ENCODE measurements at places on chromosomes 3 and 15. TPM values are rescaled to one million over a fixed set of nuclear protein-coding genes. Genes with fewer than 3 reads are reported as not detected.
A peak's percentile ranks its signal among the peaks of the same experiment; 100 is the strongest.

GRCh38 chr3:105513042-105513441 is 146.3 kb downstream of the ALCAM start:
- peak; percentile 78 for DNase-seq

- peak; percentile 68 for DNase-seq
Observed at GRCh38 chr3:175432376-175433025, 573.4 kb downstream of the NAALADL2 start.

The PLA2G4D gene
- total RNA-seq, result not detected

The NR1I2 gene
- 0.20 TPM for total RNA-seq

- no peak for DNase-seq
Observed at GRCh38 chr3:178059119-178059518, 477.1 kb upstream of the KCNMB2 start.

The PIERCE2 gene
- total RNA-seq, result 2.8 TPM

- DNase-seq, result no peak
Observed at GRCh38 chr3:133973249-133973980, 56.3 kb downstream of the SLCO2A1 start.

The POTEB2 gene
- total RNA-seq, result not detected

DNA sequence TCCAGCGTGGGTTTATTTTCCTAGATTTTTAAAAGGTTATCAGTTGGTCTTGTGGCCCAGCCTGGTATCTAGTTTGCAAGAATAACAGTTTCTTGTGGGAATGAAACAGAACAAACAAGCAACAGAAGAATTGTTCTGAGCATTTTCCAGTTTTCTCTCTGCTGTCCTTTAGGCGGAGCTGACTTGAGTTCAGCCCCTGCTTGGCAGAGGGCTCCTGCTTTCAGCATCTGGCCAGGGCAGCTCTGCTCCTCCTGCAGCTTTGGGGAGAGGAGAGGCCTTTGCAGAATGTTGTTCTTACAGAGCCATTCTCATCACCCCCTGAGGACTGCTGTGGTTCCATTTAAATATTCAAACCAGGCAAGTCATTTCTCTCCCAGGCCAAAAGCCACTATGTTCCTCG is 117.7 kb downstream of the ALDH1A2 start:
- no peak for DNase-seq

DNA sequence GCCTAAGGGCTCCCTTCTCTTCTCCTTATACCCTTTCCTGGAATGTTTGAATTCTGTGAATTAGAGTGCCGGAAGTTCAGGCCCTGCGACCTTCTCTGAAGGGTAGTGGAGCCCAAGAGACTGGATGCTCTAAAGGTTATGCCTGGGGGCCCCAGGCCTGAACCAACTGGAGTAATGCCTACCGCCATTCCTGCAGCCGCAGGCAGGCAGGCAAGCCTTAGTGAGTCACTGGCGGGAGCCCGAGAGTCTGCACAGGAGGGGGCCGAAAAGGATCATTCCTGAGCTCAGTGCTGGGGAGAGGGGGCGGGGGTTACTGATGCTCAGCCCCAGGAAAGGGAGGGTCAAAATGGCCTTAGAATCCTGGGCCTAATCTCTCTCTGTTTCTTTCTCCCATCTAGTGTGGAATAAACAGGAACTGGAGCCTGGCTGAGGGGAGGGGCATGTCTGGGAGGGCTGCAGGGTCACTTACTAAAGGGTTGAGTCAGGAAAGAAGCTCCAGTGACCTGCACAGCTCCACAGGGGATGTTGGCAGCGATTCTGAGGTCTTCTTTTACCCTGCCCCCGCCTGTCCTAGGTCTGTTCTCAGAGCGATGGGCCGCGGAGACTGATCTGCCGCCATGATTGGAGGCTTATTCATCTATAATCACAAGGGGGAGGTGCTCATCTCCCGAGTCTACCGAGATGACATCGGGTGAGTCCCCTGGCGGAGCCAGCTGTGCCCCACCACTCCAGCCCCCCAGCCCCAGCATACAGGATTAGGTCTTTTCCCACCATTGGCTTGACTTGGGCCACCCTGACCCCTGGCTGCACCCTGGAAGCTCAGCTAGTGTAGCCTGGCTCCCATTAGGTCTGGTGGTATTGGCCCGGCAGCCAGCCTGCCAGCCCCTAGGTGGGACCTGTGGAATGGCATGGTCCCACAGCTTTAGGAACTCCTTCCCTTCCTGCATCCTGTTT is 2.0 kb downstream of the AP2M1 start:
- DNase-seq, result peak; percentile 92

GRCh38 chr15:26394801-26395200 is 378.1 kb downstream of the GABRB3 start:
- DNase-seq, result no peak

- DNase-seq, result no peak
Observed at GRCh38 chr3:177015881-177016280, 181.4 kb downstream of the TBL1XR1 start.

The C3orf18 gene
- 7.3 TPM for total RNA-seq

DNA sequence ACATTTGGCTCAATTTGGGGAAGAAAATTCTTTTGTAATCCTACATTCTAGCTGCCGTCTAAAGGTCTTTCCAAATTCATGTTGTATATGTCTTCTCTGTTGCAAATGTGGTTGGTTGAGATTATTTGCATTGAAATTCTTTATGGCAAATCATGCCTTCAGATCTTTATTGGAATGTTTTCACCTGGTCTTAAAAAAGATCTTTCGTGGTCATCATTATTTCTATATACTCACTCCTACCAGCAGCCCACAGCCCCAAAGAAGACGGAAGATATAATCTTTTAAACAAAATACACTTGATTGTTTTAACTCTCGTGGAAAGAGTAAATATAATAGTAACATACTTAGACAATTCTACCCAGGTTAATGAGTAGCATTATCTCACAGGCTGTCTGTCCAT is 41.5 kb upstream of the PPARG start:
- no peak for DNase-seq

DNA sequence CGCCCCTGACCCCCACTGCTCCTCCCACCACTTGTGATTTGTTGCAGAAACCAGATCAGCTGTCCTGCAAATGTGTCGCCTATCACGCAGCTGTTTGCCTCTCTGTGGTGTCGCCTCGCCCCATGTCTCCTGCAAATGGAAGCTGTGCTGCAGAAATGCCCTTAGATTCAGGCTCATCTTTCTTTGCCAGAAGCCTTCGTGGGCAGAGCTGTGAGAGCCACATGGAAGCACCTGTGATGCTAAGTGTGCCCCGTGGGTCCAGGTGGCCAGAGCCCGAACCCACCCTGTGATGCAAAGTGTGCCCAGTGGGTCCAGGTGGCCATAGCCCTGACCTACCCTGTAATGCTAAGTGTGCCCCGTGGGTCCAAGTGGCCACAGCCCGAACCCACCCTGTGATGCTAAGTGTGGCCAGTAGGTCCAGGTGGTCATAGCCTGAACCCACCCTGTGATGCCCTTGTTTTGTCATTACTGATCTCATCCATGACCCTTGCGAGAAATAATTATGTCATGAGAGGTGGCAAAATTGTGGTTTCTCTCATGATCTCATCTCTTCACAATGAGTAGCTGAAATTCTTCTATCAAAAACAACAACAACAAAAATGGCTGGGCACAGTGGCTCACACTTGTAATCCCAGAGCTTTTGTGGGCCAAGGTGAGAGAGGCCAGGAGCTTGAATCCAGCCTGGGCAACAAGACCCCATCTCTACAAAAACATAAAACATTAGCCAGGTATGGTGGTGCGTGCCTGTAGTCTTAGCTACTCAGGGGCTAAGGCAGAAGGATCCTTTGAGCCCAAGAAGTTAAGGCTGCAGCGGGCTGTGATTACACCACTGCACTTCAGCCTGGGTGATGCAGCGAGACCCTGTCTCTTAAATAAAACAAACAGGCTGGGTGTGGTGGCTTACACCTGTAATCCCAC is 187.4 kb downstream of the GOLGA6L6 start:
- DNase-seq, result no peak

The PARP15 gene
- not detected for total RNA-seq

- no peak for DNase-seq
Observed at GRCh38 chr3:154973851-154974250, 106.3 kb upstream of the MME start.

DNA sequence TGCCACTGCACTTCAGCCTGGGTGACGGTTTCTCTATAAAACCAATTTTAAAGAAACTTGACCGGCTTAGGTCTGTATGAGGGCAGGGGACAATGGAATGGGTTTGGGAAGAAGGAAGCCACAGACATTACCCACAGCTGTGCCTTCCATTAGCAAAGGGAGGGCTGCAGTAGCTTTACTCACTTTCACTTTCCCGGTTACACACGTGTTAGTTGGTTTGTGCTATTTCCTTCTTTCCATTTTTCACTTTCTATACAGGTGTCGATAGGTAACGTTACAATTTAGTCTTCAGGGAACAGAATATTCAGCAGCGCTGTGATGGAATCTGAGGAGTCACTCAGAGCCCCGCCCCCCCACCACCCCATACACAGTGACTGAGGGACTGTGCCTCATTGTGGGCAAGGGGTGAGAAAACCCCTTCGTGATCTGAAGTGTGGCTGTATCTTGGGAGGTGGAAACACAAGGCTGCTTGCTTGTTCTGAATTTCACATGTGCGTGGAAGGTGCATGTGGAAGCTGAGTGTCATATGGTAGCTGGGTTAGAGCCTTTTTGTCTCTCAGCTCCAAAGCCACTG is 44.8 kb upstream of the RPL32 start:
- DNase-seq, result no peak

The EXD1 gene
- total RNA-seq, result not detected

DNA sequence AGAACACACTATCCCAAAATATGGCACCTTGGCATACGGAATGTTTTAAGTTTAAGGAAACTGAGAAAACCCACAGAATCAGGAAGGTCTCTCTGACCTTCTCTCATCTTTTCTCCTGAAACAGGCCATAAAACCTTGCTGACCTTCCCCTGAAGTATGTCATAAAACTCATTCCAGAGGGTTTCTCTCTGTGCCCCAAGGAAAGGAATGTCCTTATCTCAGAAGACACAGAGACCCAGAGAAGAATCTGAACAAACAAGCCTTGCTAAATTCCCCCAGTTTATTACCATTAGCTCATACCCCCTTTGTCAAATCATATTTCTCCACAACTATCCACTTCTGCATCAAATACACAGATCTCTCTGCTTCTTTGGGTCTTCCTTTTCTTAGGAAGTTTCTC is 603.1 kb downstream of the MCTP2 start:
- no peak for DNase-seq

GRCh38 chr15:74523982-74524381 is 17.0 kb upstream of the ARID3B start:
- DNase-seq, result peak; percentile 60

The CHSY1 gene
- total RNA-seq, result 36.1 TPM

The ZNF502 gene
- total RNA-seq, result 7.2 TPM

- no peak for DNase-seq
Observed at GRCh38 chr15:98968576-98968975, 39.0 kb downstream of the PGPEP1L start.

GRCh38 chr3:171556574-171557145 is 96.5 kb upstream of the TNIK start:
- DNase-seq, result peak; percentile 82

DNA sequence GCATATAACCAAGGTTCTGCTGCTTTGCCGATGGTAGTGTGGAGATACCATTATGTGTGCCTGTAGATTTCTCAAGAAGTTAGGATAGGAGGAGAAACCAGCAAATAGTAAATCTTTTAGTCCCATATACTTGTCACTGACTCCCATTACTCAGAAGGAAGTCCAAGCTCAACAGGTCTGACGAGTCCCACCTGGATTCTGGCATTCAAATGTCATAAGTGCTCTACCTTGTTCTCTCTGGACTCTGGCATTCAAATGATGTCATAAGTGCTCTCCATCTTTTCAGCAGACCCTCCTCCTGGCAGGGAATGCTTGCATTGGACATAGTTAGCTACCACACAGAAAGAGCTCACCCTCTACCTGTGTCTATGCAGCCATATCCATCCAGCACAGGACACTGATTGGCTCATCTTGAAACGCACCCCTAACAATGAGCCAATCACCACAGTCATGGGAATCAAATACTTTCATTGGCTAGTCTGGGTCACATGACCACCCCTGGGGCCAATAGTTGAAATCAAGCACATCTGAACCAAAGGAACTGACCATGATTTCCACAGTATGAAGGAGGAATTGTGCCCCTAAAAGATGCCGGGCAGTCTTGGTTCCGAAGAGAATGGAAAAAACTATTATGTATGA is 205.0 kb upstream of the ADAMTS9 start:
- no peak for DNase-seq

DNA sequence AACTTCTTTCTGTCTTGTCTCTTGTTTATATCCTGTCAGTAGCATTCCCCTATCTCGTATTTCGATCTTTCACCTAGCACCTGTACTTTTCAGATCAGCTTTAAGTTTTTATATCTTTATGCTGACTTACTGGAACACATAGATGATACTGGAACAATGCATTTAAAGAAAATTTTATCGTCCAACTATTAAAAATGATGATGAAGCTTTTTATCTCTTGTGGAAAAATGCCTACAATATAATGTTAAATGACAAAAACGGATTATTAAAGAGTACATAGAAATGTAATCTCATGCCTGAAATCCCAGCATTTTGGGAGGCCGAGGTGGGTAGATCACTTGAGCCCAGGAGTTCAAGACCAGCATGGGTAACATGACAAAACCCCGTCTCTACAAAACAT is 139.5 kb downstream of the ZPLD1 start:
- no peak for DNase-seq

- no peak for DNase-seq
Observed at GRCh38 chr3:52218454-52218853, 7.0 kb downstream of the TLR9 start.

DNA sequence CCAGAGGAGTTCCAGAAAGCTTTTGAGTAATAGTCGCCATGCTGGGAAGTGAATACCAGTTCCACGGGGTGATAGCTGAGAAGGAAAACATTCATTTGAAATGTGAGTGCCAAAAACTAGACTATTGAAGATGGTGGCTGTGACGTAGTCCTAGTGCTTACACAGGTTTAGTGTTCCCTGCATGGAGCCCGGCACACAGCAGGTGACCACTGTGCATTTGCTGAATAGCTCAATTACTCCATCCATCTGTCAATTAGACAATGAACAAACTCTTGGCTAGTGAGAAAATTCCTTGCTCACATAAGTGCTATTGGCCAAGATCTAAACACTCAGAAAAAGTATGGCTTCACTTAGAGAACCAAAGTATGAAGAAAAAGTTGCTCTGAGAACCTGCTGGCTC is 448.1 kb upstream of the WNT5A start:
- DNase-seq, result no peak

The RHO gene
- not detected for total RNA-seq

GRCh38 chr15:88440021-88440420 is 27.2 kb downstream of the MRPL46 start:
- DNase-seq, result peak; percentile 81

The DCUN1D1 gene
- 60.8 TPM for total RNA-seq

The ACTC1 gene
- total RNA-seq, result not detected

GRCh38 chr3:143565951-143566350 is 282.3 kb downstream of the SLC9A9 start:
- peak; percentile 47 for DNase-seq

- no peak for DNase-seq
Observed at GRCh38 chr3:72517921-72518424, 330.3 kb downstream of the SHQ1 start.

All from renal cortical epithelial cell (primary cell).